Sciatic nerve (tissue), 2 donors: ENCODE measurements at places on chromosomes 3 and 15. TPM values are rescaled to one million over a fixed set of nuclear protein-coding genes. Genes with fewer than 3 reads are reported as not detected.

DNA sequence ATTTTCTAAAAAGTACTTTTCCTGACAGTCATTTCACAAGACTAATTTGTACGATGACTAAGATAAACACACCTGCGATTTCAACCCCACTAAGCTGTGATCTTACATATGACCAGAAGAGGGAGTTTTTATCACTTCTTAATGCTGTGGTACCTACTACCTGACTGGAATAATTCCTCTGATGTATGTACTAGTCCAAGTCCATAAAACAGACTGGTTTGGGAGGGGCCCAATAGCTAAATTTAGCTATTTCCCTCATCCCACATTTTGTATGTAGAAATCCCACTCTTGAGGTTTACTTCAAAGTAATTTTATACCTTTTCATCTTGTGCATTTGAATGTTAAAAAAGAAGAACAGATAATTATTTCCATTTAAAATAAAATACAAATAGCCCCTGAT, 49.7 kb upstream of the SCAANT1 start:
- DNase-seq = no peak

B3GNT5 gene
- total RNA-seq = 30.3 TPM

SLC28A2 gene
- total RNA-seq = not detected

LEKR1 gene
- 1.9 TPM for total RNA-seq

DNA sequence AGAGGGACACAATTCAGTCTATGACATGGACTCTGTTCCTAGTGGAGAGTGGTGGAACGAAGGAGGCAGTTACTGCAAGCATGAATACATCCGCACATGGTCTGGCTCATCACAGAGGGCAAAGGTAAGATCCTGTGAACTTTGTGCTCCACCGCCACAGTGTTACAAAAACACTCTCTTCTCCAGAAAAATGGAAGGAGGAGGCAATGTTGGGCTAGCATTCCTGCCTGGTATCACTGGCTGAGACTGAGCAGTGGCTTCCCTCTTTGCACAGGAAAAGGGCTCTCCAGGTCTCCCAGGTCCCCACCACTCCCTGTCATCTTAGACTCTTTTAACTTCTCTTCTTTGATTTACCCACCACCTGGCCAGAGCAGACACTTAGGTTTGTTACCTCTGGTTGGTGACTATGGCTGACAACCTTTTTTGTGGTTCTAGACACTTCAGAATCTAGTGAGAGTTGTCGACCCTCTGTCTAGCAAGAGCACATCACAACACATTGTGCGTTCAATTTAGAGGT, 1.5 kb upstream of the EEFSEC start:
- no peak for DNase-seq

- DNase-seq = no peak
These were observed 125.2 kb downstream of the ANXA2 start for GRCh38 chr15:60272623-60273022.

CMTM8 gene
- 7.6 TPM for total RNA-seq

- DNase-seq = no peak
These were observed 255.8 kb downstream of the SLCO3A1 start for GRCh38 chr15:92109191-92109873.

ATP13A5 gene
- not detected for total RNA-seq

STRA6 gene
- total RNA-seq = 0.76 TPM
